Purkinje cell (primary cell): ENCODE measurements at places on chromosomes 12 and 14. TPM values are rescaled to one million over a fixed set of nuclear protein-coding genes. Genes with fewer than 3 reads are reported as not detected.

Gene OR4N2
- not detected in 2 replicates for polyA plus RNA-seq

Gene RIPK3
- not detected in 2 replicates for polyA plus RNA-seq

Gene RNASE7
- polyA plus RNA-seq = not detected in 2 replicates

Gene B4GALNT1
- polyA plus RNA-seq = 39.3 and 50.4 TPM in 2 replicates

Gene KLRC1
- 0.35 TPM in 1 of 2 replicates, not detected in the other for polyA plus RNA-seq

Gene IL26
- not detected in 2 replicates for polyA plus RNA-seq

Gene TMEM117
- 2.8 and 6.0 TPM in 2 replicates for polyA plus RNA-seq

Gene MYF5
- polyA plus RNA-seq = not detected in 2 replicates

Gene HRK
- polyA plus RNA-seq = 0.53 and 0.60 TPM in 2 replicates

Gene FAM181A
- not detected in 2 replicates for polyA plus RNA-seq

Gene KCNMB4
- 55.6 and 86.5 TPM in 2 replicates for polyA plus RNA-seq

Gene ASB2
- not detected in 2 replicates for polyA plus RNA-seq

Gene SOAT2
- polyA plus RNA-seq = not detected in 2 replicates

Gene ADAM21
- polyA plus RNA-seq = 1.1 and 2.4 TPM in 2 replicates
